ENCODE measurements at places on chromosomes 16 and 17. TPM values are rescaled to one million over a fixed set of nuclear protein-coding genes. Genes with fewer than 3 reads are reported as not detected.

DNA sequence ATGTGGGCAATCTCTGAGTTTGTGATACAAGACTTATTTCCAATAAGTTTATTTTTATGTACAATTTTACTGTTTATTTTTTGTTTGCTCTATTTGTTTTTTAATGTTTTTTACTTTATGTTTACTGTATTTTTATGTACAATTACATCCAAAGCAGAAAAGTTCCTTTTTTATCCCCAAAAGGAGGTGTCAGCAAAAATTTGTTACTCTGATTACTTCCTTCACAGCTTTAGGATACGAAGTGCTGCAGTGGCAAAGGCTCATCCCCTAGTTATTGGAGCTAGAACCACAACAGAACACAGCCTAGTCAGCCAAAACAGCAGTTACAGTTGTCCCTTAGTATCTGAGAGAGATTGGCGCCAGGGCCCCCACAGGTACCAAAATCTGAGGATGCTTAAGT lies 35.7 kb downstream of the IST1 start:
- no peak for DNase-seq

DNA sequence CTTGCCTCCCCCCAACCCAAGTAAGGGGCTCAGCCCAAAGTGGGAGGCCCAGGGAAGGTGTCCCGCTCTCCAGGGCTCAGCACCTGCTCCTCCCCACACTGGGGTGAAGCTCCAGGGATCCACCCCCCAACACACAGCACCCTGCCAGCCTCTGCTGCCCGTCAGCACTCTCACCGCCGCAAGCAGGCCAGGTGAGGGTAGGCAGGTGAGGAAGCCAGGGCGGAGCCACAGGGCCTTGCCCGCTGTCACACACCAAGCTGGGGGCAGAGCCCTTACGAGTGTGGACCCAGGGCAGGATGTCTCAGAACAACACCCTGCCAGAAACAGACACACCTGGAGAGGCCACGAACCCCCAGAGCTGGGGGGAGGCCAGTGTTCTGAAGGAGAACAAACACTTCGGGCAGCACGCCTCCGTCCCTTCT lies 19.5 kb downstream of the PLLP start:
- DNase-seq = no peak

- no peak for DNase-seq
Measured at GRCh38 chr17:55318081-55318480, 53.3 kb downstream of the HLF start.

DNA sequence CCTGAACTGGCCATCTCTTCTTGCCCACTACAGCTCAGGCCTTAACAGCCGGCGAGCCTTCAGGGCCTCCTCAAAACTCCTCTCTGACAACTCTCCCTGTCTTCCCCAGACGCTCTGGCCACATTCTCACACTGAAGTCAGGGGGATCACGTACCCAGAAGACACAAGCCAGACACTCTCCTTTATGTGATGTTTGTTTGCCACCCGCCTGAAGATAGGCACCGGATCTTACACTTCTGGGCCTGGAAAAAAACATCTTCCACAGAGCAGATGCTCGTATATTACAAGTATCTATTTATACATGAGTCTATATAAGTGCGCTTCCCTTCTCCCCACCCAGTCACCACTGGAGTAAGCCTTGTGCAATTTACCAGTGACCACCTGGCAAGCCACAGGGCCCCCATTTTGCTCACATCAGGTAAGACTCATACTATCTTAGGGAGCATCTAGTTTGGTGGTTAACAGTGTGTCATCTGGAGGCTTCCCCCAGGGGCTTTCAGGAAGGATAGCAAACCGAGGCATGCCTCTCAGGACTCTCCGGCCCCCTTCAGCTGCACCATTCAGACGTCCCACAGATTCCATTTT lies 349.4 kb downstream of the SOX9 start:
- DNase-seq = no peak

PCGF2 gene
- 0.40 TPM for total RNA-seq

GRCh38 chr17:43860927-43861622 lies 14.1 kb downstream of the CD300LG start:
- DNase-seq = no peak

SCNN1B gene
- not detected for total RNA-seq

HOXB4 gene
- 1.3 TPM for total RNA-seq

DNA sequence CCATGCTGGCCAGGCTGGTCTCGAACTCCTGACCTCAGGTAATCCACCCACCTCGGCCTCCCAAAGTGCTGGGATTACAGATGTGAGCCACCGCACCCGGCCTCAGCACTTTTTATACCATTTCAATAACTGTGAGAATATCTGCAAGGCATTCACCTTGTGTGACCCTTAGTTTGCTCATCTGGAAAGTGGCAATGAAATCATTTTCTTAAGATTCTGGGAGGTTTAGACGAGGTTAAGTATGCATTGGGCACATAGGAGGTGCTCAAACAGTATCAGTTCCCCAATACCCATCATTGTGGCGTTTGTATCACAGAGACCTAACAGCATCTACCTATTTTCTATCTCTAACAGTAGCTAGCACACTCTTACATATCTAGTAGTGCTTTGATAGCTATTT lies 481.9 kb upstream of the ERCC4 start:
- DNase-seq = no peak

GRCh38 chr17:77375917-77376651 lies 235.3 kb downstream of the SEC14L1 start:
- peak; percentile 79 for DNase-seq

DNA sequence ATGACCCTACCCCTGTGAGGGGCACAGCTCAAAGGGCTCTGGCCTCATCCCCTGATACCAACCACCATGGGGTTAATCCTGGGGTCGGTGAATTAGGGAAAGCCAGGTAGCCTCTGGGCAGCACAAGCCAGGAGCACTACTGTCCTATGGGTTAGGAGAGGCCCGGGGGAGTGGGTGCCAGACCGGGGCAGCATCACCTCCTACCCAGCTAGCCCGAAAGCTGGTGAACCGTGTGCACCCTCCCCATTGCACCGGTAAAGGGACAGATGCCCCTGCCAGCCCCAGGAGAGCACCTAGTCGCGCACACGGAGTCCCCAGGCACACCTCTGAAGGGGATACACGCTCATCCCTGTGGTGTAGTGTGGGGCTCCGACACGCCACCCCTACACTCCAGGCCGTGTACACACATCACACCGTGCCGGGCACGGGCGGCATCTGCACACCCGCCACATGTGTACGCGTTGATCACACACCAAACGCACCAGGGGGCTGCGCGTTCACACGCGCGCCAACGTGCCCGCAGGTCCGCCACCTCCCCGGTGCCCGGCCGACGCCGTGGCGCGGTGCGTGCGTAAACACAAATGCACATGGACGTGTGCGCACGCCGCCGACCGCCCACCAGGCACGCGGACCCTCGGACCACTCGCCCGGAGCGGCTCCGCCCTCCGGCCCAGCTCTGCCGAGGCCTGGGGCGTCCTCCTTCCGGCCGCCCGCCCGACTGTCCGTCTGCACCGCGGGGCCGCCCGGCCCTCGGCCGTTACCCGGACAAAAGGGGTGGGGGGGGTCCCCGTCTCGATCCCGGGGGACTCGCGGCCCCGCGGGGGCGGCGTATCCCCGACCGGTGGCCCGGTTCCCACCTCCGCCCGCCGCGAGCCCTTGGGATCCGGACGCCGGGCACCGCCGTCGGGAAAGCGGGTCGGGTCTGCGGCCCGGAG lies 785 bp downstream of the UBALD1 start:
- DNase-seq = peak; percentile 61

AURKB gene
- total RNA-seq = 177 TPM

TM4SF5 gene
- not detected for total RNA-seq

DNA sequence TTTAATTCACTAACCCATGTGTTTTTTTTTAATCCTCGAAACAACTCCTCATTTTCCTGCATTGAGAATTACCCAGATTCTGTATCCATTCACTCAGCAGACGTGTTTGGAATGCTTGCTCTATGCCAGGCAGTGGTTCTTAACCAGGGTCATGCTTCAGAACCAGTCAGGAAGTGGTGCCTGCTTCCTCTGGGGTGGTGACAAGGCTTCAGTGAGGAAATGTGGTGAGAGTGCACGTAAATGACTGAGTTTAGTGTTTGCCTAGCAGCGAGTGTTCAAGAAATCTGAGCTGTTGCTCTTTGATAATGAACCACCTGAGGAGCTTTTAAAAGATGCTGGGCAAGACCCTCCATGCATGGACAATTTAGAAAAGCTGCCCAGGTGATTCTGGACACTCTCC lies 9.9 kb downstream of the ZFP90 start:
- DNase-seq = no peak

GRCh38 chr17:20281860-20282259 lies 185.5 kb downstream of the LGALS9B start:
- no peak for DNase-seq

DNA sequence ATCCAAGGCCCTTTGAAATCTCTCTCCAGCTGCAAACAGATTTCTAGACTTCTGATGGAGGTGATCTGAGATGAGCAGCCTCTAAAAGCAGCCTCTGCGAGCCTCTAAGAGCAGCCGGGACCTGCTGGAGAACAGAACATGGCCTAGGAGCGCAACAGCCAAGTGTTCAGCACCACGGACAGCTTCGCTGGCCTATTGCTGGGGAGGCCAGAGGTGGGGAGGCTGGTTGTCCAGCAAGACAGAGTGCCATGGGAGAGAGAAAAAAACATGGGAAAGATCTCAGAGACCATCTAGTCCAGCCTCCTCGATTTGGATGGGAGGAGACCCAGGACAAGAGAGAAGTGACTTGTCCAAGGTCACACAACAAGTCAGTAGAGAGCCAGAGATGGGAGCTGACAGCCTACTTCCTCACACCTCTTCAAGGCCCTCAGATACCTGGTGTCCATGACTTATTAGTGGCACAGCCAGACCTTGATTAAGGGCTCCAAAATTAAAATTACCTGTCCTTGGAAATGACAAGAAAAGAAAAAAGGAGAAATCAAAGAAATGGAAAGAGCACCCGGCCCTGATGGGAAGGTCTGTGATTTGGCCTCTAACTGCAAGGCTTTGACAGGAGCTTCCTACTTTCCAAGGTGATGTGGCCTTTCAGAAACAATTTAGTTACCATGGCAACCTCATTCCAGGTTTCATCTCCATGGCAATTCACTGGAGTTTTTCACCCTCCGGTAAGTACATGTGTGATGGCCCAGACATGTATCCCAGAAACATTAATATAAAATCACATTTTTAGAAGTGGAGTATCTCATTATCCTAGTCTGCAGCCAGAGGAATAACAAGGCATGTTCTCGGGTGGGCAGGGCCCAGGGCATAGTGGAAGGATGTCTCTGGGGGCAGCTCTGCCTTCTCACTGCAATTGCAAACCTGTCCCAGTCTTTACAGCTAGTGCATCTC lies 14.5 kb downstream of the RPRML start:
- no peak for DNase-seq

XYLT1 gene
- 4.6 TPM for total RNA-seq

DNA sequence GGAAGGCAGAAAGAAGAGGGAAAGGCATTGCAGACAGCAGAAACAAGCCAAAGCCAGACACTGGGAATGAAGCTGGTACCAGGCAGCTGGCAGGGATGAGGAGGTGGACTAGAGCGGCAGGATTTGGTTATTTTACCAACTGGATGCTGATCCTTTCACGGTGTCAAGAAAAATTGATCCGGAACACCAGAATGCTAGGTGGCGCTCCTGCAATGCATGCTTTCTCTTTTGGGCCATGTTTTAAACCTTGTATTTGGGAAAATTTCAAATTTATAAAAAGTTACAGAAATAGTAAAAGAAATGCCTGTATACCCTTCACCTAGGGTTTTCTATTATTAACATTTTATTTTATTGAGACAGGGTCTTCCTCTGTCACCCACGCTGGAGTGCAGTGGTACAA lies 224.7 kb downstream of the SOX9 start:
- DNase-seq = no peak

DNA sequence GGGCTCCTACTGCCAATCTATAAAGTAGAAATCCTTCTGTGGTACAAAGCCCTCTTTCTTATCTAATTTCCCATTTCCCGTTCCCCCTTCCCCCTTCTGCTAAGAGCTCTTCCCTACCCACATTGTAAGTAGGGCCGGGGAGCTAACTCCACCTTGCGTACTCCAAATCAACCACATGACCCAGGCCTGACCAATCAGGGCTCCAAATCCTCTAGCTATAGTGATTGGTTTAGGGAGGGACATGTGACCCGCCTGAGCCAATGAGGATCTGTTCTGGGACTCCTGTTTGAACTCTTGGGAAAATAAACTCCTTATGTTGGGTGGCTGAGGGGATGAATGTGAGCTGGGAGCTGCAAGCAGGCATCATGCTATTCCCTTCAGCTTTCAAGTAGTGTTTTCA lies 40.9 kb upstream of the MEOX1 start:
- DNase-seq = peak; percentile 16

DNA sequence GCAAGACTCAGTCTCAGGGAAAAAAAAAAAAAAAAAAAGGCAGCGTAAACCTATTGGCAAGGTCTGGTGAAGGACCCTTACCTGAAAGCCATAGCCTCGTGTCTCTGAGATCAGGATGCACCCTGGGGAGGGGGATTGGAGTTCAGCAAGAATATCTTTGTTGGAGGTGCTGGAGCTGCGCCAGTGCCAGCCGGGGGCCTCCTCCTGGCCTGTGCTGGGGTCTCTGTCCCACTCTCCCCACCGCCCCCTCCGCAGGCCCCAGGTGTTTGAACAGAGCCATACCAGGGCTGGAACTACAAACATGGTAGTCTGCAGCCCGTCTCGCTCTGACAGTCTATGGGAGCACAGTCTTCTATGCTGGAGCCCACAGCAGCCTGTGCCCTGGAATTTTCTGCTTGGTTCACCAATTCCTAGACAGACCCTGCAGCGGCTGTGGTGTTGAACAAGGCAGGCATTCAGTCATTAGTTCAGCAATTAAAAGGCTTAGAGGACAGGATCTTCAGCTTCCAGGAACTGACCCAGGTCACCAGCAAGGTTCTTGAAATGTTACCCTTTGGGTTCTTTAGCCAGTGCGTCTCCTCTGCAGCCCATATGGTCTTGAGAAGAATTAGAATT lies 42.2 kb upstream of the KIFC3 start:
- no peak for DNase-seq

IRF8 gene
- total RNA-seq = 234 TPM

- DNase-seq = no peak
Measured at GRCh38 chr17:74882517-74883240, 9.9 kb upstream of the FDXR start.

DNA sequence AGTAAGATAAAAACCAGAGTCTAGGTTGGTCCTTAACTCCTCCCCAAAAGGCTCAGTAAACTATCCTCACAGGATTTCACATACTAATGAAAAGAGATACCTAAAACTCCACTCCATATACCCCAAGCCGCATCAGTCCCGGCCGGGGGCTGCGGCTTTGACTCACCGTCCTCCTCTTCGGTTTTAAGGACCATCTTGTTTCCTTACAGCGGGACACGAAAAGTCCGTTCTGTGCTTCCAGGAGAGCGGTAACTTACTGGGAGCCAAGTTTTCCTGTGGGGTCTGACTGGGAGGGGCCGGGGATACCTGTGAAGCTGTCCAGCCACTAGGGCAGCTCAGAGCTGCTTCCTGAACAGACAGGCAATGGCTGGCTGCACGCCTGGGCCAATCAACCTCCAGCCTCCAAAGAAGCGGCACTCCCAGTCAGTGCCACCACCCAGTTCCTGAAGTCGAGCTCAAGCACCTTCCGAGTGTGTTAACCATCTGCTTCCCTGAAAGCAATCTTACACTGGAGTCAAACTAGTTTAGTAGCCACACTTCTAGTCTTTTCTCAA lies 45.5 kb downstream of the CYTH1 start:
- DNase-seq = peak; percentile 69

All from activated naive CD8-positive, alpha-beta T cell treated with anti-CD3 and anti-CD28 coated beads for 36 hours (primary cell).